Stimulated activated CD8-positive, alpha-beta memory T cell treated with anti-CD3 and anti-CD28 coated beads, Interleukin-4, amount 100 ng/mL, for 1 hour (primary cell): ENCODE measurements at places on chromosomes 16 and 17.

DNA sequence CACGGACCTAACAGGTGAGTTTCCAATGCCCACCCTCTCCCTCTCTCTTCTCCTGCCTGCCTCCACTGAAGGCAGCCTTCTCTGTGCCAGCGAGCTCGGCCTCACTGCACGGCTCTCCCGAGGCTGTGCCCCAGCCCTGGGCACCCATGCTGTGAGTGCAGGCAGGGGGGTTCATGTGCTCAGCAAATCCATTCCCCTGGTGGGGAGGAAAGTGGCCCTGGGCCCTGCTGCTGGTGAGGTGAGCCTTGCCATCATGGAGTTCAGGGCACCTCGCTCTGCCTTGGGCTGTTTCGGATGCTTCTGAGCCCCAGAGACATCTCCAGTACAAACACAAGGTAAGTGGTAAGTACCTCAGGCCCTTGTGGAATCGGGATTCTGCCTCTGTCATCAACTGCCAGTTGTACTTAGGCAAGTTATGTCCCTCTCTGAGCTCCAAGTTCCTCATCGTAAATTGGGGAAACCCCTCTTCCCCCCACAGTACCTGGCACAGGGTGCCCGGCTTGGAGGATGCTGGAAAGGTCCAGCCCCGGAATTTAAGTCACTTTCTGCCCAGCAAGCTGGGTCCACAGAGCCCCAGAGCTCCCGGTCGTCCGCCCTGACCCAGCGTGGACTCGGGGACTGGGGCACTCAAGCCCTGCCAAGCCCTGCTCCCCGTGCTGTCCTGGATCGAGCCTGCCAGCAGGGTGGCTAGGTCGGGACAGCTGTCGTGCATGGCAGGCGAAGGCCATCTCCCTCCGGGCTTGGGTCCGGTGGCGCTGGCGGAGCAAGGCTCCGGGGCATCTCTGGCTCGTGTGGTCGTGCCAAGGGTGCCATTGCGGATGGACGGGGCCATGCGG is 684 bp upstream of the NUDT16L1 start:
- no peak for DNase-seq

DNA sequence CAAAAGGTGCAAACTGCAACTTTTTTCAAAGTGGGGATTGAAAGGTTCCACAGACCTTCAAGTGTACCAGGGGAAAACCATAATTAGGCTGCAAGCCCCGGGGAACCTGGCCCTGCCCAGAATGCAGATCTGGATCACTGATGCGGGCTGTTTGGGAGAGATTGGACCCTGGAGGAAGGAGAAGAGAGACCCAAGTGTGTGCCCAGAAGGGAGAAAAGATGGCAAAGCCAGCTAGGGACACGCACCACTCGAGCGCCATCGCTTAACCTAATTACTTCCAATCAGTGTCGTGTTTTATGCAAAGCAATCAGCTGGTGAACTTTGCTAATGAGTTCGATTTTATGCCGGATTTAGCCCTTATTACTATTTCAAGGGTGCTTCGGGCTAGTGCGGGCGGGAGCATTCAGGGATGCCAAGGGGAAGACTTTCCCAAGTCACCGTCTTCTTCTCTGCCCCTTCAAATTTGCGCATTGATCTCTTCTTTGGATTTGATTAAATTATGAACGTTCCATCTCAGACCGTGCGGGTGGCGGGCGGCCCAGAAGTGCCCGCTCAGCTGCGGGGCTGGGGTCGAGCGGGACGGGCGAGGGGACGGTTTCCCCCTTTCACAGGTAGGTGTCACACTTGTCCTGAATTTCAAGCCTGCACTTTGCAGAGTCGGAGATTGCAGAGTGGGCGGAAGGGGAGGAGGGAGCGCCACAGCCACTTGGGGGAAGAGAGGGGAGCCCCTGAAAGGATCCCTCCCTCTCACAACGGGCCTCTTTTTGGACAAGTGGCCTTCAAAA is 4.0 kb downstream of the IRX5 start:
- DNase-seq: no peak

GRCh38 chr16:2783581-2784357 is 3.6 kb downstream of the PRSS33 start:
- DNase-seq: no peak

GRCh38 chr17:3983606-3984484 is 19.6 kb upstream of the ATP2A3 start:
- DNase-seq: no peak

DNA sequence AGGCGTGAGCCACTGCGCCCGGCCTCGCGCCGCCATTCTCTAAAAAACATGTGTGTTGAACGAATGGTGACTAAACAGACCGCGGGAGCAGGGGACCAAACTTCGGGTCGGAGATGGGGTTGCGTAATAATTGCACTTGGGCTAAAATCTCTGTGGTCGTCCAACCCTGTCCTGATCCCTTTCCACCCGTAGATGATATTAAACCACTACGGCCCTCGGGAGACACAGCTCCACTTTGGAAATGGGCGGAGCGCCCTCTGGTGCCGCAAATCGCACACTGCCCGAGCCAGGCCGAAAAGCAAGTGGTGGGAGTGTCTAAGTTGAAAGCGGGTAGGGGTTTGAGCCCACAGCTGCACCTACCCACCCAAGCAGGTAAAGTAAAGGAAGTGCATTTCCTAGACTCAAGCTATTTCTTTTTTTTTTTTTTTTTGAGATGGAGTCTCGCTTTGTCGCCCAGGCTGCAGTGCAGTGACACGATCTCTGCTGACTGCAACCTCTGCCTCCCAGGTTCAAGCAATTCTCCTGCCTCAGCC is 17.0 kb downstream of the CAVIN1 start:
- DNase-seq: peak; percentile 68

DNA sequence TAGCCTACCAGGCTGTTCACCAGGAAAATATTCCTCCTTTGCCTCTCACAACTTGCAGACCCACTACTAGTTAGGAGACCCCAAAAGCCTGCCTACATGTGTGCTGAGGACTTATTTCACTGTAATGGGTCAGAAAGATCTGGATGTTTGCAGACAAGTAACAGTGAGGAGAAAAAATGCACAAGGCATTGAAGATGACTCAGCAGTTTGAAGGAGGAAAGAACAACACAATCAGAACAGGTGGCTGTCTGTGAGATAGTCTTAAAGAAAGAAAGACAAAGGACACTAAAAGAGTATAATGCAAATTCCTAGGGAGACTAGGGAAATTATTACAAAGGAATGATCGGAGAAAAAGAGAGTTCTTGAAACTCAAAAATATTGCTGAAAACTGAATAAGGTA is 69.0 kb downstream of the ANKFN1 start:
- DNase-seq: no peak

DNA sequence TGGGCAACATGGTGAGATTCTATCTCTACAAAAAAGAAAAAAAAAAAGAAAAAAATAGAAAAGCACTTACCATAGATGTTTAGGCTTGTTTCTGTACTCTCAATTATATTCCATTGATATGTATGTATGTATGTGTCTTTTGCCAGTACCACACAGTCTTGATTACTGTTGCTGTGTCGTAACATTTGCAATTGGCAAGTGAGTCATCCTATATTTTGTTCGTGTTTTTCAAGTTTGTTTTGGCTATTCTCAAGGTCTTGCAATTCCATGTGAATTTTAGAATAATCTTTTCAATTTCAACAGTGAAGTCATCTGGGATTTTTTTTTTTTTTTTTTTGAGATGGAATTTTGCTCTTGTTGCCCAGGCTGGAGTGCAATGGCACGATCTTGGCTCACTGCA is 19.3 kb downstream of the SPECC1 start:
- DNase-seq: no peak

- no peak for DNase-seq
These were observed 29.0 kb upstream of the IRF8 start for GRCh38 chr16:85869785-85870558.

DNA sequence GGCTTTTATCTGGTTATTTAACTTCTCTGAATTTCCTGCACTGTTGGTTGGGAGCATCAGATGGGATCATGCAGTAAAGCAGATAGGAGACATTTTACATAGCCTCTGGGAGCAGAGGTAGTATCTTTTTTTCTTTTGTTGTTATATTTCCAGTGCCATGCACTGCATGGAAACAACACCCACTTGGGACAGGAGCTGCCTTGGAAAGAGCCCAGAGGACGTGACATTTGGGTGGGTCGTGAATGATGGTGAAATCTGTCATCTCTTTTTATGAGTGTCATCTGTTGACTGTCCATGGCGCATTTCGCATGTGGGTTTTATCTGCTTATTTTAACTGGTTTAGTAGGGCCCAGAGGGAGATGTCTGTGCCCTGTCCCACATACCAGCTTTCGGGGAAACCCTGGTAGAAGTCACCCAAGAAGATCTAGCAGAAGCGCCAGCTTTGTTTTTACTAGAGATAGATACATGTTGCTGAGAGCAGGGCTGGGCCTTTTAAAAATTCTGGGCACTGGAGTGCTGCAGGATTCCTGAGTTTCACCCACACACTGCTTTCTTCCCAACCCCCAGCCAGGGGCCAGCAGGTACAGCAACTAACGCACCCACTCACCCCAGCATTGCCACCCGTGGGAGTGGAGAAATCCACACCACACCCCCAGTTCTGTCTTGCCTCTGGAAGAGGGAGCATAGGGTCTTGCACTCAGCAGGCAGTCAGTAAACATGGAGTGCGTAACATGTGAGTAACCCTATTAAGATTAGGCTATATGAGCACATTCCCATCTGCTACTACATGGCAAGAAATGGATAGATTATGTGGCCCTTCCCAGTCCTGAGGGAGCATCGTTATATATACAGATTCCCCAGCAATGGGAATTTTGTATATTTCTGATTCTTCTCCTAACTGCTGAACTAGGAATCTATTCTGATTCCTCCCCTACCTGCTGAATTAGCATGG is 8.4 kb upstream of the TERF2 start:
- DNase-seq: no peak

DNA sequence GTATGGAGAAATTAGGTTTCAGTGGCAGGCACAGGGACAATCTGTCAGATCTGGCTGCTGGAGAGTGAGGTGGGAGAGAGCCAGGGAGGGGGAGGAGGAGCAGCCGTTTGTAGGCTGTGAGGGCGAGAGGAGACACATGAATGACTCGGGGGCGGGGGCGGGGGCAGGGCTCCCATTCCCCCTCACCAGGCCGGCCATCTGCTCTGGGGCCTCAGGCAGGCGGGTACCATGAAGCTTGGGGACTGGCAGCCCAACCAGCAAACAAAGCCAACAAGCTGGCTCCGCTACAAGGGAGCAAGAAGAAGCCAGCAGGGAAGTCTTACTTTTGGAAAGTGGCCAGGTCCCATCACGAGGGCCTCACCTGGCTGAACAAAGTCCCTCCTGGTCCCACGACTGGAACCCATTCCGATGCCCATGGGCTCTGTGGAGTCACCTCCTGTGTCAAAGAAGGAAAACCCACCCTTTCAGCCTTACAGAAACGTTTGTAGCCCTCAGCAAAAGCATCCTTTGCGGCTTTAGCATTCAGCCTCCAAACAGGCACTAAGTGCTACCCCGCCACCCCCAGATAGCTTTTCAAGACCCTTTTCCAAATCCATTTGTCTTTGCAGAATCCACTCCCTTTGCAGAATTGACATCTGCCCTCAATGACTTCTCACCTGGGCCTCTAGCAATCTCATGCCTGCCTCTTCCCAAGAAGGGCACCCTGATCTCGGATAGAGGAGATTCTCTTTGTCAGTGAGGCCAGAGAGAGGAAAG is 9.2 kb upstream of the SSTR2 start:
- DNase-seq: no peak

DNA sequence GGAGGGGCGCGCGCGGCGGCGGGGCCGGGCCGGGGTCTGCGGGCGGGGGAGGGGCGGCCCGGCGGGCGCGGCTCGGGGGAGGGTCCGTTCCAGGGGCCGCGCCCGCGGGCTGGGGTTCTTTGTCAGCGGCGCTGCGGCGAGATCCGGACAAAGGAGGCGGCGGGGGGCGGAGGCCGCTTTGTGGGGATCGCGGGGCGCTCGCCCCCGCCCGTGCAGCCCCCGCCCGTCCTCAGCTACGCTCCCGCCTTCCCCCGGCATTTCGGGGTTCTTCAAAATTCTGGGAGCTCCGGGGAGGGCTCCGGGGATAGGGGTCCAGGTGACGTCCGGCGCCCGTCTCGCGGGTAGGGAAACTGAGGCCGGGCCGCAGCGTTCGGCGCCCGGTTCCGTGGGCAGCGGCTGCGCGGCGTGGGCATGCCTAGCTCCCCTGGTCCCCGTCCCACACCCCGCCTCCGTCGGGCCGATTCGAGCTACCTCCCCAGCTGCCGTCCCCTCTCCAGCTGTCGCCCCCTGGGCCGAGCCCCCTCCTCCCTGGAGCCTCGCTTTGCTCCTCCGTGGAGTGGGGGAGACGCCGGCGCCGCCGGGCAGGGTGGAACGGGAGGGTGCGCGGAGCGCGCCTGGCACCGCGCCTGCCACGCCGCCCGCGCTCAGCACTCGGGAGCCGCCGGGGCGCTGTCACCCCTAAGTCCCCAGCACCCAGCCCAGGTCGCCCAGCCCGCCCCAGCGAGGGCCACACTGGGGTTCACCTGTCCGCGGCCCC is 546 bp downstream of the SNN start:
- DNase-seq: no peak

DNA sequence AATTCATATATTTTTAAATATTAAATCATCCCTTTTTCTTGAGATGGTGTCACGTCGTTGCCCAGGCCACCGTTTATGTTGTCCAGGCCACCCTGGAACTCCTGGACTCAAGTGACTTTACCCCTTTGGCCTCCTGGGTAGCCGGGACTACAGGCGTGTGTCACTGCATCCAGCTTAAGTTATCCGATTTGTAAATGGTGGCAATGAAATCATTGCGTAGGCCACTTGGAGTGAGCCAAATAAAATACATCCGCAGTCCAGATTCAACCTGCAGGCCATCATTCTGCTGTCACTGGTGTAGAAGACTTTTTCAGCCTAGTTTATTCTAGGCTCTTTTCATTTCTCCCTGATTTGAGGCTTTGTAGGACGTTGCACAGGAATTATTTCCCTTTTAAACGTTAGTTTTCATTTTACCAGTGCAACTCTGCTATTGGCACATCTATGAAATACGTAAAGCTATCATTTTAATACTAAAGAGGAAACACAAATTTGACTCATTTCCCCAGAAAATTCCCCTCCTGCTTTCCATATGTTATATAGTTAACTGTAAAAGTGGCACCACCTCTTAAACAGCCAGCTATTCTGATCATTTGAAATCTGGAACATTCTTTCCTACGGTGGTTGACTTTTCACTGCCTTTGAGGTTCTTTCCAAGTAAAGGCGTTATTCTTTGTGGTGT is 449.8 kb downstream of the MAF start:
- DNase-seq: no peak

- DNase-seq: no peak
These were observed at the start of gene RAB34 for GRCh38 chr17:28717578-28718332. Gene RAB34 (minus strand): TSS chr17:28717868. CDS start chr17:28717266, 602 bp downstream.
